ENCODE measurements at places on chromosomes 1 and 21.

GRCh38 chr1:182575540-182576149 lies 13.4 kb downstream of the RNASEL start:
- DNase-seq, result no peak

DNA sequence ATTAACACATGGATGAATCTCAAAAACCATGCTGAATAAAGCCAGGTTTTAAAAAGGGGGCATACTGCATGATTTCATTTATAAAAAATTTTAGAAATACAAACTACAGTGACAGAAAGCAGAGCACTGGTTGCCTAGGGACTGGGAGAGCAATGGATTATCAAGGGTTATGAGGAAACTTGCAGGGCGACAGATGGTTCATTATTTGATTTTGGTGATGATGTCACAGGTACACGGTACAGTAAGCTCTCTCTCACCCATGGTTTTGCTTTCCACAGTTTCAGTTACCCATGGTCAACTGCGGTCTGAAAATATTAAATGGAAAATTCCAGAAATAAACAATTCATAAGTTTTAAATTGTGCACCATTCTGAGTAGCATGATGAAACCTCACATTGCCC lies 14.1 kb downstream of the VAMP4 start:
- no peak for DNase-seq

GRCh38 chr1:50523548-50523947 lies 100.3 kb upstream of the DMRTA2 start:
- no peak for DNase-seq

DNA sequence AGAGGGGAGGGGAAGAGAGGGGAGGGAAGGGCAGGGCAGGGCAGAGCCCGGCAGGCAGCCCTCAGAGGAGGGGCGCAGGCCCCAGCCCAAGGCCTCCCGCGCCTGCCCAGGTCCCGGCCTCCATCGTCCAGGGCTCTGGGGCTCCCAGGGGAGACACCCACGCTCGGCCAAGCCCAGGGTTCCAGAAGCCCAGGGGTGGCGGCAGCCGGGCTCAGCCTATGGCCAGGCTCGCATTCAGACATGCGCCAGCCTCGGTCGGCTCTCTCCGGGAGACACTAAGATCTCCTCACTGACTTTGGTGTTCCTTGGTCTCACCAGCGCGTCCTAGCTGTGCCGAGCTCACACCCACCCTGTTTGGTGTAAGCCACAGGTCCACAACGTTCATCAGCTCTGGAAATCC lies 7.1 kb upstream of the ANKRD65 start:
- DNase-seq, result no peak

- DNase-seq, result no peak
These were observed 9.8 kb downstream of the TNFRSF9 start for GRCh38 chr1:7930645-7931445.

DNA sequence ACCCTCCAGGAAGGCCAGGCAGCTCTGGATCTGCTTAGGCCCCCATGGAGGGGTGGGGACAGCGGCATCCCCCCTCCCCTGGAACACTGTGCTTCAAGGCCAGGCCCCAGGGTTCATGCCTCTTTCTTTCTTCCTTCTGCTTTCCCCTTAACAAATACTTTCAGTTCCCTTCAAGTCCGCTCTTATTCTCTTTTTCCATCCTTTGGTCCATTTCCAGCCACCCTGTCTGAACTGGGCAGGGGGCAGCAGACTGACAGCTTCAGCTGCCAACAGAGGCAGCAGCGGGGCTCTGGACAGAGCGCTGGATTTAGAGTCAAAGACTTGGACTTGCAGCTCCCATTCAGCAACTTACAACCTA lies 1.1 kb upstream of the CD244 start:
- DNase-seq, result no peak

GRCh38 chr1:75438355-75438754 lies 172.6 kb downstream of the SLC44A5 start:
- DNase-seq, result no peak

DNA sequence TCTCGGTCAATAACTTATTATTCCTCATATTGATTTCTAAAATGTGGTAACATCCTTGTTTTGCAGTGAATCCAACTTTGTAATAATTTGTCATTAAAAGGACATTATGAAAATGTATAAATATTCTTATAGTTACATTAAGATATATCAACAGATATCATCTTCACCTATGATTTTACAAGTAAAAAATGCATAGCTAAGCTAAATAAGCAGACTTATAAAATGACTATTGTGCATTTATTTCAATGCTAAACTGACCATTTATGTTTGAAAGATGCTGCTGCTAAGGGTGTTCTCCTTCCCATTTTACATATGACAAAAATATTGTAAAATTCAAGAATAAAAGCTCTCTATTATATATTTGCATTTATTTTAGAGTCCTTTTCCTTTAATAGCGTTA lies 7.8 kb downstream of the PROX1 start:
- no peak for DNase-seq

- DNase-seq, result no peak
These were observed 391.0 kb downstream of the OMA1 start for GRCh38 chr1:58155418-58156123.

GRCh38 chr1:228917755-228918154 lies 182.5 kb downstream of the RHOU start:
- no peak for DNase-seq

- DNase-seq, result no peak
These were observed 26.9 kb downstream of the TOMM20 start for GRCh38 chr1:235101558-235102258.

DNA sequence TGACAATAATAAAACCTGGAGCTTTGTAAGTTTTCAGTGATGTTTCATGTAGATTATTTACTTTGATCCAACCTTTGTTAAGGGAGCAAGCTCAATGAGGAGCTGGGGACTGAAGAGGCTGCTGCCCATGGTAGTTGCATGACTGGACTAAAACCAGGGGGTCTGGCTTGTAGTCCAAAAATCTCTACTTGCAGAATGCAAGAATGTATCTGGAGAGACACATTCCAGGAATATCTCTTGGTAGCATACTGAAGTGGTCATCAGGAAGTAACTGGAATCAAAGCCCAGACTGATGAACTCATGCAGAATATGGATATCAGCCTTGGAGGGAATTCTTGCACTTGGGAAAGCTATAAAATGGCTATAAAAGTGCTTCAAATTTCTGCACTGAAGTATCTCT lies 5.8 kb upstream of the KIAA0040 start:
- no peak for DNase-seq

DNA sequence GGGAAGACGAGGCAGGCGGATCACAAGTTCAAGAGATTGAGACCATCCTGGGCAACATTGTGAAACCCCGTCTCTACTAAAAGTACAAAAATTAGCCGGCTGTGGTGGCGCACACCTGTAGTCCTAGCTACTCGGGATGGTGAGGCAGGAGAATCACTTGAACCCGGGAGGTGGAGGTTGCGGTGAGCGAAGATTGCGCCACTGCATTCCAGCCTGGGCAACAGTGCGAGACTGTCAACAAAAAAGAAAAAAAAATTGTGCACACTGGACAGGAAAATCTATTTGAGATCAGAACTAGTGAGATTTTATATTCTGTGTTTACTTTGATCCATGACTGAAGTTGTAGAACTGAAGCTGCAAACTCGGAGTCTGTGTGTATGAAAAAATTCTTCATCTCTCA lies 40.2 kb downstream of the SNRPE start:
- no peak for DNase-seq

GRCh38 chr21:35399706-35400105 lies 350.6 kb upstream of the RUNX1 start:
- DNase-seq, result no peak

GRCh38 chr1:175922254-175922881 lies 179.0 kb upstream of the TNR start:
- DNase-seq, result no peak

GRCh38 chr1:61253059-61253735 lies 170.8 kb downstream of the NFIA start:
- DNase-seq, result no peak

All from stimulated activated CD4-positive, alpha-beta T cell treated with anti-CD3 and anti-CD28 coated beads, TNF-alpha, amount 100 ng/mL, for 4 hours (primary cell).